ENCODE measurements at places on chromosomes 5 and 9.
A peak's percentile ranks its signal among the peaks of the same experiment; 100 is the strongest.

DNA sequence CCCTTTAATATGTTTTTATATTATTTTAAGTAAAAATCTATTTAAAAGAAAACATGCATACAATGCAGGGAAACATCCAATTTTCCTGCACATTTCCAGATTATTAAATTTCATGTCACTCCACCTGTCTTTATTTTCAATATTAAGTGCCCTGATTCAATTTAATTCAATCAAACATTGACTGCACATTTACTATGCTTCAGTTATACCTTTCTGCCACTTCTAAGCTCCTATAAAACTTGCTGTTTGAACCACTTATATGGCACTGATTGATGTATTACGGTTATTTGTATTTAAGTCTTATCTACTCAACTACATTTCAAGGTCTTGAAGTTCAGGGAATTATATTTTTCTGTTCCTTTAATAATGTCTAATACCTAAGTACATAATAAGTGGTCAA is 198.0 kb downstream of the CAVIN4 start:
- DNase-seq = no peak

GRCh38 chr5:40678026-40678425 is 1.7 kb upstream of the PTGER4 start:
- DNase-seq = no peak

GRCh38 chr5:143683459-143683858 is 128.5 kb upstream of the HMHB1 start:
- no peak for DNase-seq

DNA sequence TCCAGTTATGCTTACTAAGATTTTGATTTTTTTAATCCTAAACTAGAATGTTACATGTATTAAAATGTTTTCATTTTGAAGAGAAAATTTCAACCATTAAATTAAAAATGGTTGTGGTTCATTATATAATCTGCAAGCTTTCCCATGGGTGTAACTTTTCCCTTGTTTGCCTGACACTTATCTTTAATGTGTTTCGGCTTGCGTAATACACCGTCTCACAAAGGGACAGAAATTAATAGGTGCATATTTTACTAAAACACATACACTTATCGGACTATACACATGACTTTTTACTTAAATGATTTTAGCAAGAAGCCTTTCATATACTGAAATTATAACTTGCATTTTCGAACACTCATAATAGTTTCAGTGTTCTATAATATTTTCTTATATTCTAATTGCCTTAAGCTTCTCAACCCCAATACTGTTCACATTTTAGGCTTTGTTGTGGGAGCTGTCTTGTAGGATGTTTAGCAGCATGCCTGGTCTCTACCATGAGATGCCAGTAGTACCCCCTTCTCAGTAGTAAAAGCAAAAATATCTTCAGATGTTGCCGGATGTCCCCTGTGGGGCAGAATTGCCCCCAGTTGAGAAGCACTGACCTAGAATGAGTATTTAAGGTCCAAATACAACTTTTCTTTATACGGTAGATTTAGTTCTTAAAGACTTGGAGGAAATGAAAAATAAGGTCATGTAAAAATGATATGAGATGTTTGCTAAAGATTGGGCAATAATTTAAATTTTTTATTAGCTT is 28.6 kb downstream of the UGCG start:
- no peak for DNase-seq

DNA sequence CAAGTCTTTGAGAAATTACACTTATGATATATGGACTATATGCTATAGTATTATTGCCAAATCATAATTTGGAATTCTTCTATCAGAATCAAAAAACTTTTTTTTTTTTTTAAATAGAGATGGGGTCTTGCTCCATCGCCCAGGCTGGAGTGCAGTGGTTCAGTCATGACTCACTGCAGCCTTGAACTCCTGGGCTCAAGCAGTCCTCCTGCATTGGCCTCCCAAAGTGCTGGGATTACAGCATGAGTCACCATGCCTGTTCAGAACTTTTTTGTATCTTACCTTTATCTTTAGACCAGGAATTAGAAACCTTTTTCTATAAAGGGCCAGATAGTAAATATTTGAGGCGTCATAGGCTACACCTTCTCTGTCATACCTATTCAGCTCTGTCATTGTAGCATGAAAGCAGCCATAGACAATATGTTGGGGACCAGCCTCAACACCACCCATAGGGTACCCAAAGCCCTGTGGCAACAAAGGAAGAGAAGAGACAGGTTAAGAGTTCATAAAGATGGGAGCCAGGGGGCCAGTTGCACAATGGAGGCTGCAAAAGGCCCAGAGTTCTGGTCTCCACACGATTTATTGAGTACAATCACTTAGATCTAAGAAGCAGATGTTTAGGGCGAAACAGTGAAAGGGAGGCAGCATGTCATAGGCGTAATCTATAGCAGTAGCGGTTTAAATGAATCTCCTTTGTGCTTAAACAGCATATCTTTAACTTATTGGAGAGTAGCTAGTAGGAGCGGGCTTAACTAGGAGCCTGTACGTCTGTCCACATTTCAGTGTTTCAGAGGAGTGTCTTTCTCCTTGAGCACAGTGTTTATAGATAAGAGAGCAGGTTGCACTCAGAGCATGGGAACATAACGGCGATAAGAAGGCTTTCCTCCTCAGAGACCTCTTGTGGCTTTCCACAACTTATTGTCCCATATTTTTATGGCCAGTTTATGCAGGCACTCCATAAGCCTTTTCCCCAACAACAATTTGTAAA is 12.5 kb downstream of the ECM2 start:
- DNase-seq = no peak

DNA sequence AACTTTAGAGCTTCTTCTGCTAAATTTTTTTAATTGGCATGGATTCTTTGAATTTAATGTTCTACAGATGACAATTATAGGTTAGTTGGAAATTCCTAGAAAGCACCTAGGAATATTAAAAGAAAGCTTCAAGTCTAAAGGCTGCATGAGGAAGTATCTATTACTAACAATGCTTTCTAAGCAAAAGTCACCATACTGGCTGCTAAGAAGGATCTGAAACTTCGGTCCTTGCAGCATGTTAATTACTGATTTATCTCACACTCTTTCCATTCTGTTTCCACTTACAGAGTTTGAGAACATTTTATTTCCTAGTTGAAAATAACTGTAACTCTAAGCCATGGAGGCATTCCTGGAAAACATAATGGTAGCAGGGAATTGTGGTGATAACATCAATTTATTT is 8.4 kb downstream of the SEMA6A start:
- DNase-seq = no peak

DNA sequence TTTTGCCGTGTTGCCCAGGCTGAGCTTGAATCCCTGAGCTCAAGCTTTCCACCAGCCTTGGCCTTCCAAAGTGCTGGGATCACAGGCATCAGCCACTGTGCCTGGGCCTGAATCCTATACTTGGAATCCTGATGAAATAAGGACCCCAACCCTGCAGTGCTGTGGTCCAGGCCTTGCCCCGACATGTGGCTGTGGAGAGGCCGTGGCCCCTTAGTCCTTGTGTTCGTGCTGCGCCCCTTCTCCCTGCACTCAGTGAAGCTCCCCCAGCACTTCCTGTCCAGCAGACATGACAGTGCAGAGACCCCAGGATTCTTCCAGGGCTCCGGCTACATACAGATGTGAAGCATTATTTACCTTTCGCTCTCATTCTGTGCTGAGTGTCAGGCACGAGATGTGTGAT is 52.9 kb downstream of the EHMT1 start:
- DNase-seq = no peak

- DNase-seq = peak; percentile 5
Observed at GRCh38 chr5:102153003-102153759, 142.9 kb downstream of the SLCO4C1 start.

- DNase-seq = no peak
Observed at GRCh38 chr5:174794931-174795672, 70.7 kb downstream of the MSX2 start.

- DNase-seq = no peak
Observed at GRCh38 chr5:52709167-52709925, 78.4 kb upstream of the ITGA1 start.

DNA sequence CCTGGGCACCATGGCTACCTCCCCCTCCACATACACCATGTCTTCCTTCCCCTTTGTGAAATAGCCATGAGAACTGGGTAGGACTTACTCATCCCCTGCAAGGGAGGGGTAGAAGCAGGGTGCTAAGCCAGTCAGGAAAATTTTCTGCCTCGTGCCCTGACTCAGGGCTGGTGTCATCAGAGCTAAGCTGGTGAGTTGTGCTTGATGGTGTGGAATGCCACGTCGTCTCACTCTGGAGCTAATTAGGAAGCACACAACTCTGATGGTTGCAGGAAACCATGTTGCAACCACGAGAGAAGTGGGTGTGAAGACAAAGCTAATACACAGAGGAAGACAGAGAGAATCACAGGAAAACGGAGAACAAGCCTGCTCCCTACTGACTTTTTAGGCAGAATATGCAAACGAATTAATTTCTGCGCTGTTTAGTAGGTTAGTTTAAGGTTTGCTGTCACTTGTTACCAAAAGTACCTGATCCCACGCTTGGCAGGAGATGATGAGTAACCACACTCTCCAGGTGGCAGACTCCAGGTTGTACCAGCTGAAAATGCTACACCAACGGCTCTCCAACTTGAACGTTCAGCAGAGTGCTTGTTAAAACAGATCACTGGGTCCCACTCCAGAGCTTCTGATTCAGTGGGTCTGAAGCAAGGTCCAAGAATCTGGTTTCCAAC is 54.5 kb downstream of the STK10 start:
- peak; percentile 84 for DNase-seq
